ENCODE measurements at places on chromosomes 6 and 20.

GRCh38 chr20:1381753-1382591, 10.9 kb downstream of the FKBP1A start:
- DNase-seq, result no peak

DNA sequence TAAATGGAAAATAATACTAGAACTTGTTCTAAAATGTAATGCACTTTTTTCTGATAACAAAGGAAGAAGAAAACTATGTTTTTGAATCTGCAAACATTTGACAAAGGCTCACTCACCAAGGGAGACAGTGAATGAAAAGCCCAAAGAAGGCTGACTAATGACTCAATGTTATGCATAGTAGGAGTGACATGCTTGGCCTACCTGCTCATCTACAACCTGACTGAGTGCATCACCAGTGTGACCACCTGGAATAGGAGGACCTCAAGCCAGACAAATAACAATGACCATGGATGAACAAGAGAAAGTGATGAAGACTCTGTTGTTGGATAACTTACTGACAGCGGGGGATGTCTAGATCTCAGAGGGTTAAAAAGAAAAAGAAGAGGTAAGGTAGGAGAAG, 157.2 kb downstream of the SIM1 start:
- DNase-seq, result no peak

DNA sequence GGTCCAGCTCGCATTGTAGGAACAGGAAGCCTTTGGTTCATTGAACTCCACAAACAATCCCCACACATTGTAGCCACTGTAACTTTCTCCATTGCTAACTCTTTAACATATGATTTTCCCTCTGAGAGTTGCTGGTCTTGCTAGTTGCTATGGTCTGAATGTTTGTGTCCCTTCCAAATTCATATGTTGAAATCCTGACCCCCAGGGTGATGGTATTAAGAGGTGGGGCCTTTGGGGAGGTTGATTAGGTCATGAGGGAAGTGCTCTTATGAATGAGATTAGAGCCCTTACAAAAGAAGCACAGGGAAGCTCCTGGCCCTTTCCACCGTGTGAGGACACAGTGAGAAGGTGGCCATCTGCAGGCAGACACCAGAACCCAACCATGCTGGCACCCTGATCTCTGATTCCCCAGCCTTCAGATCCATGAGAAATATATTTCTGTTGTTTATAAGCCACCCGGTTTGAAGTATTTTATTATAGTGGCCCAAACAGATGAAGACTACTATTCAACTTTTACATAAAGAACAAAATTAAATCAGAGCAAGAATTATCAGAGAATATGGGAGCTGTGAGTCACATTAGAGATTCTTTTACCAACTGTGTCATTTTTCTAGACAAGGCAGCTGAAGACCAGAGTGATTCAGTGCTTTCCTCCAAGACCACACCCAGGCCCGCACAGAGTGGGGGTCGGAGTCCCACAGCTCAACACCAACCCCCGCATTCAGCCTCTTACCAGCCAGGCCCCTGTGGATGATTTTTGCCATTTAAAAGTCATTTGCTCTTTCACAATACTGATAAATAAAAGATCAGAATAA, 143.0 kb downstream of the SAMD5 start:
- DNase-seq, result no peak

- DNase-seq, result no peak
Observed at GRCh38 chr6:118146584-118146983, 239.5 kb downstream of the SLC35F1 start.

- DNase-seq, result no peak
Observed at GRCh38 chr6:68689910-68690309, 54.8 kb downstream of the ADGRB3 start.

DNA sequence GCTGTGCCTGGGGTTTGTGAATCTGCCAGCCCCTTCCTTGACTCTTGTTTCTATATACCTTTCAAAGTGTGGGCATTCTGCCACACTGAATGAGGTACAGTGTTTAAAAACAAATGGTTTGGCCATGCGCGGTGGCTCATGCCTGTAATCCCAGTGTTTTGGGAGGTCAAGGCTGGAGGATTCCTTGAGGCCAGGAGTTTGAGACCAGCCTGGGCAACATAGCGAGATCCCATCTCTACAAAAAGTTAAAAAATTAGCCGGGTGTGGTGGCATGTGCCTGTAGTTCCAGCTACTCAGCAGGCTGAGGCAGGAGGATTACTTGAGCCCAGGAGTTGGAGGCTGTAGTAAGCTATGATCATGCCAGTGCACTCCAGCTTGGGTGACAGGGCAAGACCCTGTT, 5.8 kb downstream of the FAM83D start:
- no peak for DNase-seq

GRCh38 chr6:33815854-33816253, 12.1 kb upstream of the MLN start:
- no peak for DNase-seq

GRCh38 chr6:72704979-72705378, 83.1 kb downstream of the KCNQ5 start:
- no peak for DNase-seq

GRCh38 chr20:18019068-18019467, 38.6 kb downstream of the OVOL2 start:
- no peak for DNase-seq

GRCh38 chr6:21713481-21713880, 119.9 kb downstream of the SOX4 start:
- no peak for DNase-seq

DNA sequence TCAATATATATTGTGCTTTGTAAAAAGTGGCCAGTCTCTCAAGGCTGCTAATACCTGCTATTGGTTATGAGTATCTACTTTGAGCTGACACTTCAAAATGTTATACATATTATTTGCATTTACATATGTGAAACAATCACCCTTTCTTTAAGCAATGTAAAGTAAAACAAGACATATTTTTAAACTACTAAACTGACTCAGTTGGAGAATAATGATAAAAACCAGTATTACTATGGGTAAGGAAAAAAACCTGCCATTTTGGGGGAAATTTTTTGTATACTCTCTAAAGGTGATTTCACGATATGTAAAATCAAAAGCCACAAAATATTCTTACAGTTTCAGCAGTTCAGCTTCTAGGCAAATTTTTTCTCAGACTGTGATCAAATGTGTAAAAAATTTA, 232.3 kb downstream of the PRL start:
- no peak for DNase-seq

DNA sequence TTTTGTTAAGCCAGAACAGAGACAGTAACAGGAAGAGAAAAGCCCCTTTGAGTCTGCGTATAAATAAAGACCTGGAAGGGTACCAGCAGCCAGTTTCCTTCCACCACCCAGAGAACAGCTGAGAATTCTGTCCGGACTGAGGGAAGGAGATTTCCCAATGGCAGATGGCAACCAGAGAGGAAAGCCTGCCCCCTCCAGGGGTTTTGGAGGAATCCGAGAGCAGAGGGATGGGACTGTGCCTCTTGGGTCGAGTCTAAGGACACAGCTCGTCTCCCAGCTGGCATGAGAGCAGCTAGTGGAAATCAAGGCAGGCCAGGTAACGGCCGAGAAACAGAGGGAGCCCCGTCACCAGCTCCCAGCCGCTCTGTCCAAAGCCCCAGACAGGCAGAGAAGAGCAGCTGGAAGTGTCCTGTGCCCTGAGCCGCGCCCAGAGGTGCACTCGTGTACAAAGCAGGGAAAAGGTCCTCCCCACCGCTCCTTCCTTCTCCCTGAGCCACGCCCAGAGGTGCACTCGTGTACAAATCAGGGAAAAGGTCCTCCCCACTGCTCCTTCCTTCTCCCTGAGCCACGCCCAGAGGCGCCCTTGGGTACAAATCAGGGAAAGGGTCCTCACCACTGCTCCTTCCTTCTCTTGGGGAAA, 134.0 kb upstream of the SNX9 start:
- no peak for DNase-seq

DNA sequence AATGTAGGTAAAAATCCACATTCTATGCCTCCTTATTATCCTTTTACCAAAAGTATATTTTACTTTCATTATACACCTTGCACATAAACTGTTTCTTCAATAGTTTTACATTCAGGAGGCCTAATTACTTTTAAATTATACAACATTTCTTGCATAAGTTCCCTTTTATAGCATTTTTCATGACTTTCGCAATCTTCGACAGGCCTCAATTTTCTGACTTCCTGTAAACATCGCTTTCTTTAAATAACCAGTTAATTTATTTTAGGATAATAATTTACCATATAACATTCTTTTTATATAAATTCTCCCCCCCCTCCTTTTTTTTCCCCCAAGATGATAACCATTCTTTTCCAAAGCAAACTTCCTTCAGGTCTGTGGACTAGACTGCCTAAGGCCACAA, 9.2 kb downstream of the SLC35A1 start:
- DNase-seq, result no peak

- no peak for DNase-seq
Observed at GRCh38 chr6:76166874-76167273, 94.4 kb upstream of the IMPG1 start.

DNA sequence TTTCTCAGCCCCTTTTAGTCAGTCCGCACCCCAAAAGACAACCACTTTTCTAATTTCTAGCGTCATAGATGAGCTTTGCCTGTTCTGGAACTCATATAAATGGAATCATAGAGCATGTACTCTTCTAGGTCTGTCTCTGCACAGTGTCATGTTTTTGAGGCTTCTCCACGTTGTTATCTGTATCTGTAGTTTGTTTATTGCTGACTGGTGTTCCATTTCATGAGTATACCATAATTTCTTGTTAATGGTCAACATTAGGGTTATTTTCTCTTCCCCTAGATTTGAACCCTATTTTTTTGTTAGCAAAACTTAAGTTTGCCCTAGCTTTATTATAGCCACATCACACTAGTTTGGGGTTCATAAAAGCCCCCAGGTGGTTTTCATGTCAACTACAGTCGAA, 16.2 kb upstream of the SGK2 start:
- DNase-seq, result no peak

- no peak for DNase-seq
Observed at GRCh38 chr6:89834884-89835792, 5.5 kb downstream of the CASP8AP2 start.

GRCh38 chr6:123855506-123855905, 51.8 kb downstream of the NKAIN2 start:
- no peak for DNase-seq

GRCh38 chr6:56403745-56404144, 156.4 kb upstream of the COL21A1 start:
- no peak for DNase-seq

DNA sequence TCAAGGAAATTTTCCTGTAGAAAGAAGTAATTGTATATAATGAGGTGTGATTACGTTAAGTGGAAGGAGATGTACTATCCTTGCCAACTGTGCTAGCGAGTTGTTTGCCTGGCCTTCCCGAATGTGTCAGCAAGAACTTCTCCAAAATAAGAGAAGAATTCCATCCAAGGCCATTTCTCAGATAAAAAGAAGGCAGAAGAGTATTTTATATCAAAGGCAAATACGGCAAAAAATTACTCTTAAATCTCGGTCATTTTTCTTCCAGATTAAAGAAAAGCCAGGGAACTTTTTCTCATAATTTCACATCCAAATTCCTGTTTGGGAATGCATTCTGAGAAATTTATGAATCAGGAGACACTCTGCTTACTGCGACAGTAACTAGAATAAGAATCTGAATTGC, 290.6 kb downstream of the CBLN4 start:
- no peak for DNase-seq

- no peak for DNase-seq
Observed at GRCh38 chr20:56229812-56230211, 18.7 kb upstream of the MC3R start.

GRCh38 chr6:91304521-91304920, 717.6 kb upstream of the MAP3K7 start:
- DNase-seq, result no peak

Data from esophagus squamous epithelium (tissue), 5 donors.